Memory B cell (primary cell): ENCODE measurements at places on chromosomes 13 and 19.

GRCh38 chr13:28654276-28654675, 4.7 kb upstream of the POMP start:
- DNase-seq, result no peak

- DNase-seq, result no peak
These were observed 3.3 kb downstream of the AP1M1 start for GRCh38 chr19:16201011-16201391.

- no peak for DNase-seq
These were observed 12.4 kb upstream of the RANBP3 start for GRCh38 chr19:5990289-5990797.

GRCh38 chr19:46953955-46954501, 65.6 kb upstream of the NPAS1 start:
- no peak for DNase-seq

GRCh38 chr13:85616275-85616674, 182.9 kb downstream of the SLITRK6 start:
- DNase-seq, result no peak

DNA sequence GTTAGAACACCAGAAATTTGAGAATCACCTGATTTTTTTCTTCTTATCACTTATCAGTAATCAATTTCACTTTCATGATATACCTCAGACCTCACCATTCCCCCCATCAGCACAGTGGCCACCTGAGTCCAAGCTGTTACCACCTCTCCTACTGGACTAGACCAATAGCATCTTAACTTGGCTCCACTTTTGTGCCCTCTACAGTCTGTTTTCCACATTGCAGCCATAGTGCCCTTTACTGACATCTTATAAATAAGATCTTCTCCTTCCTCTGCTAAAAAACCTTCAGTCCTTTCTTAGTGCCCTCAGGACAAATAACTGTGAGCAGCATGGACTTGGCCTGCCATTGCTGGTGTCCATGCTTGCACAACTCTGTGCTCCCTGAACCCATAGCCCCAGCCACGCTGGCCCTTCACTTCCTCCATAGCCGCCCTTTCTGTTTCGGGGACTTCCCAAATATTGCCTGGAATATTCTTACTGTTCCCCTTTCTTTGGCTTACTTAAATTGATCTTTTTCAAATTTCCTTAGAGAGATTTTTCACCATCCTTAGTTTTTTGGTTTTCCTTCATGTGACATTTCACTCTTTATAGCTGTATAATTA, 380.8 kb downstream of the LMO7 start:
- no peak for DNase-seq

DNA sequence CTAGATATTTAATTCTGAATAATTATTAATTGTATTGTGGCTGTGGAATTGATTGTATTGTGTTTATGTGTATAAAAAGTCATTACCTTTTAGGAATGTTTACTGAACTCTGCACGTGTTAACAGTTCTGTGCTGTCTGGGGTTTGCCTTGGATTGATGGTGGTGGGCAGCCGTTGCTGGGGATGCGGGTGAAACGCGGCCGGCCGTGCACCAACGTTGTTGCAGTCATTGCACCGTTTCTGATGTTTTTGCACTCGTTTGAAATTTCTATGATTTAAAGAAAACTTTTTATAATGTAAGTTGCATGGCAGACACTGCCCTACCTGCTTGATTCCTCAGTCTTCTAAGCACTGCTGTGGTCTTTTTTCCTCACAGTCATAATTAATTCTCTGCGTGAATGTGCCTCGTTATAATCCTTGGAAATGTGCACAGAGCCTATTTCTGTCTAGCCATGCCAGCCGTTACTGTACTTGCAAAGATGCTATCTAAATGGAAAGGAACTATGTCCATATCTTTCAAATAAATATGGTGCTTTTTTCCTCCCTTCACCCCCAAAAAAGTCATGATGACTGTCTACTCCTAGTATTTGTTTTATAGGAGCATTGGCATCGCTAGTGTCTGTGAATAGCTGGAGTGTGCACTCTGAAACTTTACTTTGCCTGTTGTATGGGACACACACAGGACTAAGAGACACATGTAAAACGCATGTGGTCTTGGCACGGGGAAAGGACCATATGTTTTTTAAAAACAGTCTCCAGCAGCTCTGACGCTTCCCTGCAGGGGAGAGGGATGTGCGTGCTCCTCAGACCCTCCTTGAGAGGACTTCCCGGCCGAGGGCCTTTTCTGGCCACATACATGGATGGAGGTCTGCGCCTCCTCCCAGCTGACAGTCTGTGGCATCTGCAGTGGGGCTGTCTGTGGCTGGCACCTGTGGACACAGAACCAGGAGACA, 40.7 kb upstream of the MCF2L start:
- no peak for DNase-seq

DNA sequence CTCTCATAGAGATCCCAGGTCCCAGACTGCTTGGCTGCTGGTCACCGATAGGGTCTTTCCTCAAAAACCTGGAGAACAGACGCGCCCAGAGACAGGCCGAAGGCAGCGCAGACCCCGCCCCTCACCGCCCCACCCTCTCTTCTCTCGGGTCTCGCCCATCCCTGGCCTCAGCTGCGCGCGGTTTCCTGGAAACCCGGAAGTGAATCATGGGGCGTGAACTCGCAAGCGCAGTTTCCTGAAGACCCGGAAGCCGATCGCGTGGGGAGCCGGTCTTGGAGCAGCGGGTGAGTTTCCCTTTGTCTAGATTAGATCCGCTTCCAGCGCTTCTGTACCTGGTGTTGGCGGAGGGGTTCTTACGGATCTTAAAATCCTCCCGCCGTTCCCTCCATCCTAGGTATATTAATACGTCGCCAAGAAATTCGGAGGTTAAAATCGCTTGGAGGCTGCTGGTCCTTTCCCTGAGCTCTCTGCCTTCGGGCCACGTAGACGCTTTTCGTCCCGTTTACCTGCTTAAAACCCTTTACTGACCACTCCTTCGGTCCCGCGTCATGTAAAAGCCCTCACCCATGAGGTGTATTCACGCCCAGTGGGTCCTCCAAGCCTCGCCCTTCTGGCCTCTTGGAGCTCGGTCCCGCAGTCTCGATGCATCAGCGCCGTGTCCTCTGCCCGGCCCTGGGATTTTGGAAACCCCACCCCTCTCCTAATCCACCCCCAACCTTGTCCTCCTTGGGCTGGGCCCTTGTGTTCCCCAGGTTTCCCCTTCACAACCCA, at the start of gene ZNF578:
ZNF578 (plus strand) TSS at position 230 of the 771 bp plus-strand sequence. CDS start 48,293 bp downstream, outside the sequence.
- peak; percentile 14 for DNase-seq

DNA sequence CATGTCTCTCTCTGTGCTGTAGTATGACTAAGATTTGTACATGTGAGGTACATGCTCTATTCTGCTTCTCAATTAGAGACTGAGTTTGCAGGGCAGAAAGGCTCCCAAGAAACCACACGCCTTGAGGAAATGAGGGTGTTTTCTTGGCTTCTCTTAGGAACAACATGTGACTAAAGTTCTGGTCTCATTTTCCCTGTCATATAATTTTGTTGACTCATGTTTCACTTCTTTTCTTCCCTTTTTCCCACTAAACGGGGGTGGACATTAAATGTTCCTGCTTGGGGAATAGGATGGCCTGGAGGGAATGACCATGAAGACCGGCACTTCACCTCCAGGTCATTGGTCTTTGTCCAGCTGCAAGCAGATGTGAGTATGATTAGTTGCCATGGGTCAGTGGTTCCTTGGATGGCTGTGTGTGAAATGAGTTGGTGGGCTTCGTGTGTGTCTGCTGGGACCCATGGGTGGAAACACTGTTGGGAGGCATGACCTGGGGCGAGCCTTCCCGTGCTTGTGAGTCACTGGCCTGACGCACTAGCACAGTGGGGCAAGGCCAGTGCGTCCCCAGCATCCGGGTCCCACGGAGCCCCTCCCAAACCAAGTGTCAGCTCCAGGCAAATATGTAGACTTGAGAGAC, 56.6 kb downstream of the COL4A1 start:
- no peak for DNase-seq

GRCh38 chr19:7562646-7563393, 27.3 kb downstream of the PNPLA6 start:
- DNase-seq, result no peak

DNA sequence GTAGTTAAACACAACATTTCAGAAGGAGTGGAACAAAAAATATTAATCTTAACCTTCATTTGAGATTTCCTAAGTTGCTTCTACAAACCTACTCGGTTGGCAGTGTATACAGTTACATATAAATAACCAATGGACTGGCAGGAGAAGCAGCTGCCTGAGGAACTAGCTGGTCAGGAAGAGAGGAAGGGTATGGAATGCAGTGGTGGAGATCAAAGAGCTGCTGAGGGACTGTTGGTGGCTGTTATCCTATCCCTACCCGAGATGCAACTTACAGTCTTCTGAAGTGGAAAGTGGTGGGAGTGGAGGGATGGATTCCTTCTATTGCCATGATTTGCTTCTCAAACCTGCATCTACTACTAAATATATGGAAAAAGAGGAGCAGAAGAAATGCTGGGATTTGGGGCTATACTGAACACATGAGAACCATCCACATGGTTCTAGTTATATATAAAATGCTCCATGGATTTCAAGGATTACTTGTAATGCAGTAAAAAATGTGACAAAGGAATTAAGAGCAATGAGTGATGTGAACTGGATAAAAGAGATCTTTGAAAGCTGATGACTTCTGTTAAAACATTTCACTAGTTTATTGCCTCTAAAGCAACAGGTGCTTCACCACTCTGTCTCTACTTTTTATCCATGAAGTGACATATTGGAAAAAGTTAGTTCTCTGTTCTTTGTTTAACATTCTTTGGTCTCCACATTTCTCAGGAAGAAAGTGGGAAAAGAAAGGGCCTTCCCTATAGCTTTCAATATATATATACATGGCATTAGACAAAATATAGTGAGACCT, 29.9 kb downstream of the MICU2 start:
- DNase-seq, result no peak

GRCh38 chr13:30338952-30339351, 31.6 kb upstream of the KATNAL1 start:
- DNase-seq, result no peak

GRCh38 chr19:38293281-38293680, 10.8 kb upstream of the C19orf33 start:
- no peak for DNase-seq

DNA sequence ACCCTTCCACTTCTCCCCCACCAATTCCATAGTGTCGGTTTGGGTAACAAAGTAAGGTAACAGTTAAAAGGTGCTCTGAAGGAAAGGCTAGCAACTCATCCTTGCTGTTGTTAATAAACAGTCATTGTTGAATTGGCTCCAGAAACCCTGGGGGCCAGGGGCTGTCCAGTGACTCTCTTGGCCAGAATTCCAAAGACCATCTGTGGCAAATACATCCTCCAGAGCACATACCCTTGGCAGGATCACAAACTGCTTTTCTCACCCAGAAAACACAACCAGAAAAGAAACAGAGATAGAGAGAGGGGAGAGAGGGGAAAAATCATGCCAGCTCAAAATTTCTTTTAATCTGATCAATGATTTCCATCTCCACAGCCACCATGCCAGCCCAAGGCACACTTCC, 22.1 kb downstream of the CACNA1A start:
- no peak for DNase-seq

GRCh38 chr19:44072543-44073401, 813 bp downstream of the ZNF284 start:
- no peak for DNase-seq

DNA sequence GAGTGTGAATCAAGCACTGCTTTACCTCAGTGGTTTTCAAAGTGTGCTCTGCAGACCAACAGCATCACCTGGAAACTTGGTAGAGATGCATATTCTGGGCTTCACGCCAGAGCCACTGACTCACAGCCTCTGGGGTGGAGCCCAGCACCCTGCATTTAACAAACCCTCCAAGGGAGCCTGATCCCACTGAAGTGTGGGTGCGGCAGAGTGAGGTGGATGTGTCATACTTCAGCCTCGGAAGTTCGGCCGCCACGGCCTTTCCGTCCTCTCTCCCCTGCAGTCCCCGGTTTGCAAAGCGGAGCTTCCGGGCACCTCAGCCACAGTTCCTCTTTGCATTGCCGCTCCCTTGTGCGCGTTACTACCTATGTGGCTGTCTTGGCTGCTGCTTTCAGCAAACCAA, 33.3 kb upstream of the MICU2 start:
- no peak for DNase-seq
